ENCODE measurements at places on chromosomes 5 and 9.

DNA sequence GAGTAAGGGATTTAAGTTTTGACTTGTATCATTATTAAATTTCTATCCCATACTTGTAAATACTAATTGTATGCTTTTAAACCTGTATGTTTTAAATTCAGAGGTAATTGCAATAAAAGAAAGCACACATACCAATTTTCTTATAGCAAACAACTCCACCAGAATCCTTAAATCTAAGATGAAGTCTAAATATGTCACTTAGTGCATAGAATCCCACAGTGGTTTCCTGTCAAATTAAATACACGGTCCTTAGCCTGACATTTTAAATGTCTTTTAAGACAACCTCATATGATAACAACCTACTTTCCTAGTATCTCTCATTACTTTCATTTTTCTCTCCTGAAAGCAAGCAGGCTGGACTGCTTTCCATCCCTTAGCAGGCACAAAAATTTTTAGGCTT, 52.0 kb downstream of the JMY start:
- DNase-seq, result no peak

DNA sequence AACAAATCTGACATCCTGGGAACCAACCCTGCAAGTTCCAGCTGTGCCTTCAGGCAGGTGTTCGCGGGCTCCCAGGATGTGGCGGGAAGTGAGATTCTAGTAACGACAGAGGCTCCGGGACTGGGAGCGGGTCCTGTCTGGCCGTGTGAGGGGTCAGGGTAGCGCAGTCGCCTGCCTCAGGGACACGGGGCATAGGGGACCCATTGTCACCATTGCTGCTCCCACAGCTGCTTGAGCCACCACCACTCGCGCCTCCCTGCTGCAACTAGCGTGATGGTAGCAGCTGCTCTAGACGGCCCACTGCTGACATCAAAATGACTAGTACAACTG, 468.5 kb downstream of the CDH9 start:
- no peak for DNase-seq

DNA sequence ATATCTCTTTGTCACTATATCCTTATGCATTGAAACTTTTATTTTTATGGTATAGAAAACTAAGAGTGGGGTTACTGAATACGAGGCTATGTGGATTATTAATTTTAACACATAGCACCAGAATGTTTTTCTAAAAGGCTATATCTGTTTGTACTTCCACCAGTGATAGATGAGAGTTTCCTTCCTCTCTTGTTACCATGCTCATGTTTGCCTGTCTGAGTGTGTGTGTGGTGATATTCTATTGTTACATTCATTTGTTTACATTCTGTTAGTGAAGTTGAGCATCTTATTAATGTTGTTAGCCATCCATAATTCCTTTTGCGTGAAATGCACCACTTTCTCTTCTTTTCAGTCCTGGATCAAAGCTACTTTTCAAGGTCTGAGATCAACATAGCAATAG, 54.1 kb upstream of the ALDH1A1 start:
- DNase-seq, result no peak

GRCh38 chr9:36911601-36912412, 122.3 kb downstream of the PAX5 start:
- no peak for DNase-seq

- no peak for DNase-seq
Measured at GRCh38 chr5:8848997-8849594, 696.8 kb downstream of the SEMA5A start.

DNA sequence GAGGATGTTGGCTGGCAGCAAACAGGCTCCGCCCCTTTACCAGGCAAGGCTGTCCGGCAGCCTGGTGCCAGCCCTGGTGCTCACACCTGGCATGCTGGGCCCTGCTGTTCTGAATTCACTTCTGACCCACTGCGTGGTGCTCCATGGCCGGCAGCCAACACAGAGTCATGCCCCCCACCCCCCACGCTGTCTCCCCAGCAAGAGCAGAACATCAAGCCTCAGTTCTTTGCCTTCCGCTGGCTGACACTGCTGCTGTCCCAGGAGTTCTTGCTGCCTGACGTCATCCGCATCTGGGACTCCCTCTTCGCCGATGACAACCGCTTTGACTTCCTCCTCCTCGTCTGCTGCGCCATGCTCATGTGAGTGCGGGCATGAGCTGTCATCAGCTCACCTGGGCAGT, 12.6 kb upstream of the ENDOG start:
- DNase-seq, result no peak

GRCh38 chr5:173802670-173803165, 85.4 kb upstream of the CPEB4 start:
- no peak for DNase-seq

Data from activated T-helper 1 cell treated with Interleukin-2 at 50 U/mL for 16 hours (primary cell).